Esophagus mucosa (tissue), 1 donor: ENCODE measurements at places on chromosomes 3 and 15.

GRCh38 chr15:82181371-82181770, 81.2 kb downstream of the EFL1 start:
- no peak for ATAC-seq

GRCh38 chr3:109072194-109072593, 45.7 kb downstream of the MORC1 start:
- no peak for ATAC-seq

- ATAC-seq: no peak
Observed at GRCh38 chr3:190013943-190014924, 106.5 kb downstream of the P3H2 start.

DNA sequence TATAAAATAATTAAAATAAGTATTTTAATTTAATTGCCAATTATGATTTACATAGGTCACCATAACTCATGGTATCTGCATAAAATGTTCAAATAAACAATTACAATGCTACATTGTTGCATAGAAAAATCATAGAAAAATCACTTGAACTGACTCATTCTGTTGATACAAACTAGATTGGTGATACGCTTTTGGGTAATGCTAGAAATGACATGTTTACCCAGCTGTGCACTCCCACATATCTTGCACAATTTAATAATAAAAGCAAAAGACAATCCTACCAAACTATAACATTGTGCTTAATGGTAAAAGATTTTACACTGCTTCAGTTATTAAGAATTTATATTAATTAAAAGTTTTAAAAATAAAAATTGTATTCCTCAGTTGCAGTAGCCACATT, 45.8 kb upstream of the FBXL22 start:
- no peak for ATAC-seq

DNA sequence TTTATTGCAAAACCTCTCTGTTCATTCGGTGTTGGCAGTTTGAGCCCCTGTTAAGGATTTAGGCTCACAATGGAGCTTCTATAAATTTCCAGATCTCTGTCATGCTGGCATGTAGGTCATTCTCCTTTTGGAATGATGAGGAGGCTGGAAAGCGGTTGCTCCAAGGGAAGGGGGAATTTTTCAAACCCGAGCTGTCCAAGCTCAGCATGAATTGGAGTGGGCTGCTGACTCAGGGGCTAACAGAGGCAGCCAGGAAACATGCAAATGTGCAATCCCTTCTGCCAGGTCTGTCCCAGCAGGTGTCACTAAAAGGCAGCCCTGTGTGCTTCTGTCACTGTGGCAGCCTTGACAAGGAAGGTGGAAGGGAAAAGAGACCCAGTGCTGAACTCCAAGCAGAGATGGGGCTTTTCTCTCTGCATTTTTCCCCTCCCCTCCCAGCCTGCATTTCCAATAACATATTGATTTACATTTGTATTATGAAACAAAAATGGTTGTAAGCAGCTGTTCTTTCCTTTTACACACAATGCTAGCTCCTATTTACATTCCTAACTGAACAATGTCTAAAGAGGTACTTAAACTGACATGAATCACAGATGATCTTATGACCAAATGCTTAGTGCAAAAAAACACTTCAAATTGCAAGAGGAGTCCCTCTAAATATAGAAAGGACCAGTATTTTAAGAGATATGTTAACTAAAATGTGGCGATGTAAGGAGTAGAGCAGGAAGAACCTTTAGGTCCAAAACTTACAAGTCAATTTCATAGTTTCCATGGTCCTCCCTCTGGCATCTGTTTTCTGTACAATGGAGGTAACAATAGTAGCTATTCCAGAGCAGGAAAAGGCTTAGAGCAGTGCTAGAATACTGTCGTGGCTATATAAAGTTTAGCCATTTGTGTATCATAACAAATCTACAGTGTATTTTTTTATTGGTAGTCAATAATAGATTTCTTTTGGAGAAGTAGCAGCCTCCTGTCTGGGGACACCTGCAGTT, 84.5 kb upstream of the ATP10A start:
- ATAC-seq: no peak

DNA sequence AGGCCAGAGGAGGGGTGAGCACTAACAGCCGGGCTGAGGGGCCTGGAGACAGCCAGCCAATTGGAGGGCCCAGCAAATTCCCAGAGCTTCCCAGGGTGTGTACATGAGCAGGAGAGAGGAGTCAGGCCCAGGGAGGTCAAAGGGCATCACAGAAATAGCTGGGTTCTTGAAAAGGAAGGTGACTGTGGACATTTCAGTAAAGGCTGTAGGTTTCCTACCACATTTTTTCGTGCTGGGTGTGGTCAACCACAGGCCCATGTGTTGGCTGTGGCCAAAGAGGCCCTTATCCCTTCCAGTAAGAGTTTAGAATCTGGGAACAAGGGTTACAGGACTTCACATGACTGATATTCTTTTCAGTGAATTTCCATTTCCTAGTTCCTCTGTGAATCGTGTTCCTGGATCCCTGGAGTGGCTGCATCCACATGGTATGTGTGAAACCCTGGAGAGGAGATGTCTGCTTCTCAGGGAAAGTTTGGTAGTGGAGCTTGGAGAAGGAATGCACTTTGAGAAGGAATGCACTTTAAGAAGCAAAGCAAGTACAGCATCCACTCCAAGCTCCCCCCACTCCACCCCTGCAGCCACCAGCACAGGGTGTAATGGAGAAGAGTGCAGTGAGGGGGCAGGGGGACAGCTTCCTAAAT, 73.2 kb upstream of the HEG1 start:
- ATAC-seq: peak; percentile 20

DNA sequence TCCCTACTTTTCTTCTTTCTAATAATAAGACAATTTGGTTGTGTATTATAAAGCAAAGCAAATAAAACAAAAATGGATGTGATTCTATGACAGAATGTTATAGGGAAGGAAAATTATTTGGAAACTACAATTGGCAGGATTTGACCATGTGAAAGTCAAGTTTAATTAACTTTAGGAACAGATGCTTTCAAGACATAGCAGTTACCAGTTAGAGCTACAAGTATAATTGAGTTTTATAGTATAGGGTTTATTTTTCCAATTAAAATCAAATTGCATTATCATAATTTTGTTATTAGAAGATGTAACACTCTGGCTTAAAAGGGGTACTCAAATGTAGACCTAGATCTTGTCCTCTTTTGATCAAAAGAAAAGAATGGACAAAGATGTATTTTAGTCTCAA, 110.9 kb downstream of the ROBO2 start:
- ATAC-seq: no peak

DNA sequence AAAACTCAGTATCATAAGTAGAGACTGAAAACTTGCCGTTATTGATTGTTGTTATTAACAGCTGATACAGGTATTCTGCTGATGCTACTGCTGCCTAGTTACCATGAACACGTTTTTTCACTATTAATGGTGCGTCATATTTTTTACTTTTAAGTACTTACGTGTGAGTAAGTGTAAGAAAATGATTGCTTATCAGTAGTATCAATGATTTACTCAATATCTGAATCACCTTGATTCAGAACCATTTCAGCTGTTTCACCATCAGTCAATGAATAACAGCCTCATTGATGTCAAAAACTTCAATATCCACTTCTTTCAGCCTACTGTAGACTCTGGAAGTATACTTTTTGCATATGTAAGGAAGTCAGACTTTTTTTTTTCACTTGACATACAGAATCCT, 4.7 kb downstream of the CCR8 start:
- ATAC-seq: no peak

DNA sequence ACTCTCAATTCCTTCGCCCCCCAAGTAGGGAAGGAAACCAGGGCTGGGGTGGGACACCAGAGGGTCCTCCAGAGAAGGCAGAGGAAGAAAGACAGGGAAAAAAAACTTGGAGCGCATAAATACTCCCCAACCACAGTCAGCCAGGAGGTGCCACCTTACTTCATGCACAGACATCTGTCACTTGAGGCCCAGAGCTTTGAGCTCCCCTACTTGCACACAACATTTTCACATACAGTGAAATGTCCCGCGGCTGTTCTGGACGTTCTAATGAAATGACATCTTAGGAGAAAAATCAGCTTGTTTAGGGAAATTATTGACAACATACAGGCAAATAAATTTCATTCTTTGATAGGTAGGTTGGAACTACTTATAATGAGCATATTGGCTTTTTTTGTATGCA, 113.0 kb downstream of the LIPC start:
- ATAC-seq: no peak

GRCh38 chr15:101012326-101013200, 93.4 kb downstream of the LRRK1 start:
- ATAC-seq: no peak

GRCh38 chr3:39147711-39148434, 5.5 kb downstream of the CSRNP1 start:
- ATAC-seq: no peak

DNA sequence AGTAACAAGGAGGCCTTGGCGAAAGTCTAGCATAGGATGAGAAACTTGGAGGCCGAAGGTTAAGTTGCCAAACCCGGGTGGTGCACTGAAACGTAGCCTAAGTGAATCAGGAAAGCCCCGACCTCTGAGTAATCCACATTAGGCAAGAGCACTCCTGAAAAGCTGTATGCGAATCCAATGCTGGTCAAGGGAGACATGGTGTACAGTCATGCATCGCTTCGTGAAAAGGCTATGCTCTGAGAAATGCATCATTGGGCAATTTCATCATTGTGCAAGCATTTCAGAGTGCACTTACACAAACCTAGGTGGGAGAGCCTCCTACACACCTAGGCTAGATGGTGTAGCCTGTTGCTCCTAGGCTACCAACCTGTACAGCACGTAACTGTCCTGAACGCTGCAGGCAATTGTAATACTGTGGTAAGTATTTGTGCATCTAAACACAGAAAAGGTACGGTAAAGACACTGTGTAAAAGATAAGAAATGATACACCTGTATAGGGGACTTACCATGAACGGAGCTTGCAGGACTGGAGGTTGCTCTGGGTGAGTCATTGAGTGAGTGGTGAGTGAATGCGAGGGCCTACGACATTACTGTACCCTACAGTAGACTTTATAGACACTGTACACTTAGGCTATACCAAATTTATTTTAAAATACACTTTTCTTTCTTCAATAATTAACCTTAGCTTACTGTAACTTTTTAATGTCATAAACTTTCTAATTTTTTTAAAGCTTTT, 222.5 kb downstream of the SHQ1 start:
- peak; percentile 85 for ATAC-seq

- no peak for ATAC-seq
Observed at GRCh38 chr15:25239471-25240345, 199.1 kb downstream of the UBE3A start.

DNA sequence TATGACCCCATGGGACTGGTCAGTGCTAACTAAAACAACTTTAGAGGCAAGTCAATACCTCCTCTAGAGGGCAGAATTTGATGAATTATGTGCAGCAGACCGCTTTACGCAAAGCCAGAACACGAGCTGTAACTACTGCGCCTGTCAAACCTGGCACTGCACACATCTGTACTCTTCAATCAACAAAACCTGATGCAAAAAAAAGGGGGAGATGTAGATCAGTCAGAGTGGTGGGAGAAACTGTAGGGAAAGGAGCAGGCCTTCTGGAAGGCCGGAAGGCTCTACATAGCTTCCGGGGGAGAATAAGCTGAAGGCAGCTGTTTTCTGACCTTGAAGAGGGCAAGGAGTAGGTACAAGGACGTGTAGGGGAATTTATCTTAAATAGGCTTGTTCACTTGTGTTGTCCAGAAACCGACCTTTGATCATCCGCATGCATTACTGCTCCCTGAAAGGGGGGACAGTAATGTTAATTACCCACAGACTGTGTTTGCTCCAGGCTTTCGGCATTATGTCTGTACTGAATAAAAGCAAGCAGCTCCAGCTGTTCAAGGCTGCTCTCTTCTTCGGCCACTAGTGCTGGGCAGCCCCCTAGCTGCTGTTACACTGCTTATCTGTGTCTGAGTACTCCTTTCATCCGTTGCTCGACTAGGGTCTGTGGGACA, 41.0 kb downstream of the GPR160 start:
- ATAC-seq: no peak
